NCI-H1930 (cell line): ENCODE measurements at places on chromosomes 2 and 18.

DNA sequence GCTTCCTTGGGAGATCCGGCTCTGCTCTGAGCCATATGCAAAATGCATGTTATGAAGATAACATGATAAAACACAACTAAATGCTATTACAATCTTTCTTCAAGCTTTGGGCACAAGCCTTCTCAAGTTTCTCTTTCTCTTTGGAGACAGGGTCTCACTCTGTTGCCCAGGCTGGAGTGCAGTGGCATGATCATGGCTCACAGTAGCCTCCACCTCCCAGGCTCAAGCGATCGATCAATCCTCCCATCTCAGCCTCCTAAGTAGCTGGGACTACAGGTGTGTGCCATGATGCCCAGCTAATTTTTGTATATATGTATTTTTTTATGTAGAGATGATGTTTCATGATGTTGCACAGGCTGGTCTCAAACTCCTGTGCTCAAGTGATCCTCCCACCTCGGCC, 107.7 kb upstream of the SP3 start:
- DNase-seq, result no peak

- DNase-seq, result no peak
Measured at GRCh38 chr2:177767768-177768167, 304.8 kb downstream of the PDE11A start.

DNA sequence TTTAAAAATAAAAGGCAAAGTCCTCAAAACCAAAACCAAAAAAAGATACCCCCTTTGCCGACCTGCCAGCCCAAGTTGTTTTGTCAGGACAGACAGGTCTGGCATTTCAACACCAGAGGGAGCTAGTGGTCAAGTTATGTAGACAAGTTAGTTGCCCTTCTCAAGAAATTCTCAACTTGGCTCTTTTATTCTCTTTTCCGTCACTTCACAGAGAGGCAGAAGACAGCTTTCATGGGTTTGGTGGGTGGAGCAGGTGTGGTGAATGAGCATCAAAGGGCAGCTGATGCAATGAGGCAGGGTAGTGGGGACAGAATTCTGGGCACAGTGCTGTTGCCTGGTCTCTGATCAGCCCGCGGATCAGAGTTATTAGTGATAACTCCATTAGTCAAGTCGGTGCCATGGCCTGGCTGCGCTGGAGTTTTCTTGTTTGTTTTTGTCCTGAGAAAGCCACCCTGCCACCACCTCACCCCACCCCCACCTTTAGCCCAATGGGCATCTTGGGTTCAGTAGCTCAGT, 303.7 kb upstream of the EPAS1 start:
- peak; percentile 35 for DNase-seq

- no peak for DNase-seq
Measured at GRCh38 chr18:12449051-12449785, 41.5 kb downstream of the PRELID3A start.

DNA sequence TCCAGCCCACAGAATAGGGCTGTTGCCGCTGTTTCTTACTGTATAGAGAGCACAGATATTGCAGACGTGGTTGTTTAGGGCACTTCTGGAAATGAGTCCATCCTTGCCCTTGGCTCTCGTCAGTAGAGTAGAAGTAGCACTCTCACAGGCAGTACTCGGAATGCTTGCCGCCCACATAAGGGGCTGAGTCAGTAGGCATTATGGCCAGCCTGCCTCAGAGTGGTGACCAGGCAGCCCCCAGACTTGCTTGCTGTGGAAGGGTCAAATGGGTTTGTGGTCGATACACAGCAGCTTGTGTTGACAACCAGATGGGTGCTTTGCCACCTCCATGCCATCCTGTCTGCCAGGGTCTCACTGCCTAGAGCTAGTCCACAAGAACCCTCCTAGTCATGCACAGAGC, 38.7 kb downstream of the PLEKHB2 start:
- DNase-seq, result no peak

DNA sequence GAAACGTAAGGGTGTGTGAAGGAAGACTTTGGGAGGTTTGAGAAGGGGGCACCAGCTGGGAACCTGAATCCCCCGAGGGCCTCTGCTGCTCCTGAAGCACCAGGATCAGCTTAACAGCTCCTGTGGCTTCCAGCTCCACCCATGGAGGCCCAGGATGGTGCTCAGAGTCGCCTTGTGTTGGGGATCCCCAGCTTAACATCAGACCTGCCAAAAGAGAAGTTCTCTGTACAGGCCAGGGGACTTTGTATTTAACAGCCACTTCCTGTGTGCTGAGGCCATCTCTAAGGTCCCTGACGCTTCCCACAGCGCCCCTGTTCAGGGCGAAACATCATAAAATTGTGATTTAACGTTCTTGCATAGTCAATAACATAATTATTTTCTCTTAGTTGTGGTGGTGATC, 77.5 kb downstream of the NCK2 start:
- no peak for DNase-seq

- DNase-seq, result no peak
Measured at GRCh38 chr18:3224223-3224622, 4.5 kb upstream of the MYOM1 start.

GRCh38 chr2:152078662-152079061, 20.2 kb downstream of the CACNB4 start:
- no peak for DNase-seq

GRCh38 chr2:97737421-97738178, 24.2 kb downstream of the ZAP70 start:
- DNase-seq, result no peak

DNA sequence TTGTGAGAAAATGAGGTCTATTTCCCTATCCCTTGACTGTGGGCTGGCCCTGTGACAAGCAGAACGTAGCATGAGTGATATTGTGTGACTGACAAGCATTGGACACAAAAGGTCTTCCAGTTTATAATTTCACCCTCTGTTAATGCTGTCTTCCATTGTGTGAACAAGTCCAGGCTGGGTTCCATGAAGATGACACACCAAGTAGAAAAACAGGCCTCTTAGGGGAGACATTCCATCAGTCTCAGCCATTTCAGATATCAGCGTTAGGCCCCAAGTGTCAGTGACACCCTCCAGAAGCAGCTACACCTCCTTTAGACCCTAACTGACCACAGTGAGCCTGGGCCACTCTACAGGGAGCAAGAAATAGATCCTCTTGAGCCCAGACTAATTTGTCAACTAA, 511.3 kb downstream of the FBXO15 start:
- no peak for DNase-seq

DNA sequence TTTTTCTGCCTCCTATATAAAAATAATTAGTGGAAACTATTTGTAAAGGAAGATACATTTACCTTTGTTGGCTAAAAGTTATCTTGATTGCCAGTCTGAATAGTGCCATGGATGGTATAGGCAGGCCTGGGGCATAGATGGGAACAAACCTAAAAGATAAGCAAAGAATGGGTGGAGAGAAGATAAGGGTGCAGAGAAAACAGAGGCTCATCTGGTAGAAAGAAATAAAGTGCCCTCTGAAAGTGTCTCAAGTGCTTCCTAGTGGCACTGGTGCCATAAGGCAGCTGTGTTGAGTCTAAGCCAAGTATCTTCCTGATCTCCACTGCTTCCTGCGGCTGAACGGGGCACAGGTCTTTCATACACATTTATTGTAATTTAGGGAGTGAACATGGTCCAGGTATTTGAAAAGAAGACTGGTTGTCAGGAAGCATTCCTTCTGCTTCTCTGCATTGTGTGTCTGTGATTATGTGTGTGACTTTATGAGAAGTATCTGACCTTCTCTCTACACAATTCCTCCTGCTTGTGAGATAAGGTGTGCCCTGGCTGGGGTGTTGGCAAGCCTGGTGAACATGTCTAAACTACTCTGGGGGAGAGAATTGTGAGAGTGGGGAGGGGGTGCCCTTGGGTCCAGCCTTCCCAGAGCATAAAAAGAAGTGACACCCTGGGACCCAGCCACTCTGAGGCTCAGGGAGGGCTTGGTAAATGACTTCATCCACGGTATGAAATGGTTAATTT, 280.5 kb downstream of the CAMKMT start:
- no peak for DNase-seq

GRCh38 chr2:23393722-23394121, 8.7 kb downstream of the KLHL29 start:
- no peak for DNase-seq

GRCh38 chr2:160583146-160583535, 89.5 kb upstream of the RBMS1 start:
- DNase-seq, result no peak

GRCh38 chr2:9665898-9666297, 35.1 kb upstream of the YWHAQ start:
- no peak for DNase-seq

GRCh38 chr2:188720811-188721605, 253.2 kb upstream of the COL3A1 start:
- no peak for DNase-seq

GRCh38 chr18:59056706-59057492, 82.8 kb upstream of the SEC11C start:
- DNase-seq, result peak; percentile 71

GRCh38 chr2:120983344-120983743, 247.7 kb downstream of the GLI2 start:
- no peak for DNase-seq

DNA sequence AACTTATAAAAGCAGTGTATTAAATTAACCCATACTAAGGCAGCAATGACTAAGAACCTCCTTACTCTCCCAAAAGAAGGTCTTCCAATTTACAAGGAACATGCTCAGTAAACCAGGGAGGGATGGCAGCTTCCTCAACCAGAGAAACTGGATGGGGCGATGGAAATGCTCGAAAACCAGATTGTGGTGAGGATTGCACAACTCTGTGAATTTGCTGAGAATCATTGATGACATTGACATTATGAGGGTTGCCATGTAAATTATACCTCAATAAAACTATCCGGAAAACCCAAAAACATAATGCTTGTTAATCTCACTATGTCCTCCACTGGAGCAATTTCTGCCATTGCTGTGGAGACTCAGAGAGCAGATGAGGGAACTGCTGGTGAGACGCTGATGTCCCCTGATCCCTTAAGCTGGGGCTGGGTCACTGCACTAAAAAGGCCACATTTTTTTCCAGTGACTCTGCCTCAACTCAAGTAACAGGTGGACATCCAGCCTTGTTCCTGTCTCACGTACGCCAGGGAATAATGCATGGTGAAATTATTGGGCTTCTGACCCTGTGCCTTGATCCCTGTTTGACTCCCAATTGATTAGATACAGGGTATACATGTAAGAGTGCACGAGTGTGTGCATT, 288.3 kb downstream of the CYP26B1 start:
- no peak for DNase-seq

- no peak for DNase-seq
Measured at GRCh38 chr2:20496076-20496872, 49.4 kb downstream of the RHOB start.

- no peak for DNase-seq
Measured at GRCh38 chr2:72612614-72613160, 213.1 kb downstream of the EXOC6B start.

DNA sequence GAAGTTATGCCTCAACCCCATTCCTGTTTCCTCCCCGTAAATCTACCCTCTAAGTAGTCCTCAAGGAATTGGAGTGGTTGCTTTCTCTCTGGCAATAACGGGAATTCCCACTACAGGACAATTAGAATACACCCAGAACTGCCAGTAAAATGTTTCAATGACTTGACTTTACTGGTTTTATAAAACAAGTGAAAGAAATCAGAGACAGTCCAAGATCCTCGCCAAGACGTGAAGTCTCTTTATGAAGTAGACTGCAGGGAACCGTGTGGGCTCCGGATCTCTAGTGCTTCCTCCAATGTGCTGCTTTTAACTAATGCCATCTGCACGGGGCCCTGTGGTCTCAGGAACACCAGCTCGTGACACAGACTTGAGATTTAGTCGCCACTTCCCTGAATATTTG, 101.4 kb downstream of the CPO start:
- no peak for DNase-seq

DNA sequence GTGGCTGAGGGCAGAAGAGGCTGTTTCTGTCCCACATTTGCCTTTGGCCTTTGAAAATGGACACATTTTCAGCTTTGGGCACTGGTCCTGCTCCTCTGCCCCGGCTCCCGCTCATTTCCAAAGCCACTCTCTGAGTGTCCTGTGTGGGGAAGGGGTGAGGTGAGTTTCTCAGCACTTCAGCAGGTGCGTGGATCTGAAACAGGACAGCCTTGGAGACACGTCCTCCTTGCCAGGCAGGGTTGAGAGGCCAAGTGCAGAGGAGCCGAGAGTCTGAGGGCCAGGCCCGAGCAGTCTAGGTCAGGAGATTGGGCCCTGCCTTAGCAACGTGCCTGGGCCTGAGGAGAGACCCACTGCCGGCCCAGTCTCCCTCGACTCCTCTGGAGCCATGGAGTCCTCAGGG, 21.9 kb upstream of the ALPI start:
- DNase-seq, result no peak

DNA sequence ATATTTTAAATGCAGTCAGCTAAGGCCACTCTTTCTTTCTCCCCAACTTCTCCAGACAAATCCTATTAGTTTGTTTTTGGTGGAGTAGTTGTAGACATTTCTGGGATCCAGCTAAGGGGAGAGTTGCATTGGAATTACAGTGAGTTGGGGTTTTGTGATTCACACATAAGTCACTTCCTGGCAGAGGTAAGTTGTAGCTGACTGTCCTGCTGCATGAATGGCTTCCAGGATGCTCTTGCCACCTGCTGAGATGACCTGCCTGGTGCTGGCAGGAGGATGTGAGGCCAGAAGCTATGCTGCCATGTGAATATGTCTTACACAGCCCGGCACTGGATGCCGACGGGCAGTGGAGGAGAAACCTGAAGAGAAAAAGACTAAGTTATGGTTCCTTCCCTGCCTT, 243.7 kb downstream of the TDRD15 start:
- DNase-seq, result no peak

DNA sequence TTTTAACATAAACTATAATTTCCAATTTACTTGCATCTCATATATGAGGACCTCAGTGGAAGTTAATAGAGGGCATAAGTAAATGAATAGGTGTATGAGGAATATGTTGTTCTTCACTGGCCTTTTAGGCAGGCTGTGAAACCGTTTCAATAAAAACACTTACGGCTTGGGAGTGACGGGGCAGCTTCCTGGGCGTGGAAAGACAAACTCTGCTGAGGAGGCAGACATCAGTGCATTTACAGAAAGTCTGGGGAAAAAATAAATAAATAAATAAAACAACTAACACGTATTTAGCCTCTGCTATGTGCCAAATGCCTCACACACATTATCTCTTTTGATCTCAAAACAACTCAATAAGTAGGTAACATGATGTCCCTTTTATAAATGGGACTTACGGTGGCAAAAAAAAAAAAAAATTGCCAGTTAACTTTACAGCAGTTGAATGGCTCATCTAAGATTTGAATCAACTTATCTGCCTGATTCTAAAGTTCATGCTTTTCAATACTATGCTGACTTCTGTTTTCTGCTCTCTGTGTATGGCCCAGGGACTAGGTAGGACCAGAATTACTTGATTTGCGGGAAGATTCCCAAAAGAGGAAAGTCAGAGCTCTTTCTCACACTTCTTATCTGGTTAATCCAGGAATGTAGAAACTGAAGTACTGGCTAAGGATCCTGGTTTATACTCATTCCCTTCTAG, 77.5 kb upstream of the LRATD1 start:
- DNase-seq, result no peak
